Activated CD4-positive, alpha-beta T cell treated with anti-CD3 and anti-CD28 coated beads, Interleukin-2, amount 10 ng/mL, durations not matched to agents 24 days and 14 days (primary cell): ENCODE measurements at places on chromosomes 13 and 19.

GRCh38 chr13:42745655-42746054 lies 35.7 kb upstream of the FAM216B start:
- no peak for DNase-seq

- DNase-seq: peak; percentile 80
Measured at GRCh38 chr13:48975101-48975855, 434 bp upstream of the FNDC3A start.

DNA sequence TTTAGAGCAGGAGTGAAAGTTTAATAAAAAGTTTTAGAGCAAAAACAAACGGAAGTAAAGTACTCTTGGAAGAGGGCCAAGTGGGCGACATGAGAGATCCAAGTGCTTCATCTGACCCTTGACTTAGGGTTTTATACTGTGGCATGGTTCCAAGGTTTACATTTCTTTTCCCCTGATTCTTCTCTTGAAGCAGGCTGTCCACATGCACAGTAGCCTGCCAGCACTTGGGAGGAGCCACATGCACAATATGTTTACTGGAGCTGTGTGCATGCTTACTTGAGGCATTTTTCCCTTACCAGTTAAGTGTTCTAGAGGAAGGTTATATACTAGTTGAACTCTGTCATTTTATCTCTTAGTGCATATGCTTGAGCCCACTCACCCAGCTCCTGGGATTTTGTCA lies 295.6 kb downstream of the TBC1D4 start:
- DNase-seq: no peak

DNA sequence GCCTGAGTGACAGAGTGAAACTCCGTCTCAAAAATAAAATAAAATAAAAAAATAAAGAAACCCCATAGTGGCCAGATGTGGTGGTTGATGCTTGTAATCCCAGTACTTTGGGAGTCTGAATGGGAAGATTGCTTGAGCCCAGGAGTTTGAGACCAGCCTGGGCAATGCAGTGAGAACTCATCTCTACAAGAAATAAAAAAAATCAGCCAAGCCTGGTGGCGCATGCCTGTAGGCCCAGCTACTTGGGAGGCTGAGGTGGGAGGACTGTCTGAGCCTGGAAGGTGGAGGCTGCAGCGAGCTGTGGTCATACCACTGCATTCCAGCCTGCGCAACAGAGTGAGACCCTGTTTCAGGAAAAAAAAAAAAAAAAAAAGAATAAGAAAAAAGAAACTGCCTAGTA lies 53.8 kb downstream of the ZNF627 start:
- no peak for DNase-seq

DNA sequence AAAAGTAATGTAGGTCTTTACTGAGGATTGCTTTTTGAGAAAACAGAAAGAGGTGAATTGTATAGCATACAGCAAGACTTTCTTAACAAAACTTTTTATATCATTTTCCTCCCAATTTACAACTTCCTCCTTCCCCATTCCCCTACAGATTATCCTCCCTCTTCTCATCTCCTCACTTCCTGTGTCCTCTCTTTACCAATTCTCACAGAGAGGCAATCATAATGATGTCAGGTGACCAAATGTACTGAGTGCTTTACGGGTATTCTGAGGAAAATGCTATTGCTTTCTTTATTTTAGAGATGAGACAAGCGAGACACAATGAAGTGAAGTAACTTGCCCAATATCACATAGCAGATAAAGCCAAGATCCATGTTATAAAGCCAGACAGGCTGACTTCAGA lies 1.7 kb upstream of the MTMR6 start:
- no peak for DNase-seq

- DNase-seq: no peak
Measured at GRCh38 chr13:94914895-94915294, 202.6 kb upstream of the SOX21 start.
